ENCODE measurements at places on chromosomes 1 and 21. TPM values are rescaled to one million over a fixed set of nuclear protein-coding genes. Genes with fewer than 3 reads are reported as not detected.

The ARHGAP29 gene
- not detected for total RNA-seq

The OR6N1 gene
- not detected for total RNA-seq

The NFASC gene
- total RNA-seq, result not detected

The ASCL5 gene
- total RNA-seq, result 0.27 TPM

The CRP gene
- not detected for total RNA-seq

The ATP1A4 gene
- not detected for total RNA-seq

The FMO4 gene
- 2.0 TPM for total RNA-seq

The AGMAT gene
- total RNA-seq, result 8.9 TPM

The GNAT2 gene
- total RNA-seq, result not detected

All from CD4-positive, CD25-positive, alpha-beta regulatory T cell (primary cell).